ENCODE measurements at places on chromosomes 2 and 18. TPM values are rescaled to one million over a fixed set of nuclear protein-coding genes. Genes with fewer than 3 reads are reported as not detected.

GPATCH11 gene
- 6.8 TPM for total RNA-seq

GREB1L gene
- total RNA-seq, result 3.1 TPM

SPC25 gene
- total RNA-seq, result 18.8 TPM

MORN2 gene
- total RNA-seq, result 8.1 TPM

PPP1CB gene
- total RNA-seq, result 80.4 TPM

SPP2 gene
- not detected for total RNA-seq
